ENCODE measurements at places on chromosomes 7 and 10. TPM values are rescaled to one million over a fixed set of nuclear protein-coding genes. Genes with fewer than 3 reads are reported as not detected.

ACSM6 gene
- total RNA-seq: 0.49 TPM

PAX4 gene
- not detected for total RNA-seq

CDHR3 gene
- total RNA-seq: 8.2 TPM

FRMPD2 gene
- total RNA-seq: 0.13 TPM

DDC gene
- not detected for total RNA-seq

OGDH gene
- 91.3 TPM for total RNA-seq

CALHM1 gene
- not detected for total RNA-seq

AZGP1 gene
- total RNA-seq: 120 TPM

GIMAP7 gene
- total RNA-seq: 31.6 TPM

LDB1 gene
- 64.3 TPM for total RNA-seq

DNA sequence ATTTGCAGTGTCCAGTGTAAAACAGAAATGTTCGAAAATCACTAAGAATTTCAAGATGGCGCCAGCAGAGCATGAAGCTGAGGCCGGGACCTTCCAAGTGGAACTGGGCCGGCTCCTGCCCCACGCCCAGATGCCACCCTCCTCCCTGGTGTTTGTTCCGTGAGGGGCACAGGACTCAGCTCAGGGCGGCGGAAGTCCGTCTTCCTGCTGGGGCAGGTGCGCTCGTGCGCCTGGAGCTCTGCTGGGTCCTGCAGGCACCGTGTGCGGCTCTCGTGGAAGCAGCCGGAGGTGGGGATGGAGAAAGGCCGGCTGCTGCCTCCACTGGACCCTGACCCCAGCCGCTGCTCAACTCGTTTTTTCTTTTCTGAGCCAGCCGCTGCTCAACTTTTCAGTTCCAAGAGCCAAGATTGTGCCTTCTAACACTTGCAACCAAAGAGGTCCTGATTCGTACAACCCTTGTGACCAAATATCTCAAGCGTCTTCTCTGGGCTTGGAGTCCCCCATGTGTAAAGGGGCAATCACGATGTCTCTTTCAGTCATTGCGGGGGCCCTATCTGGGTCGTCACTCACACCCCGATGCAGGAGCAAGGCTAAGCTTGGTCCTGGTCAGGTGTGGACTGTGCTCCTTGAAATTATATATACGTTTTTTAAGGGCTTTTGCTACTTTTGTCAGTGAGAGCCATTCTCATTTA is 334.4 kb downstream of the ADARB2 start:
- no peak for DNase-seq

DNA sequence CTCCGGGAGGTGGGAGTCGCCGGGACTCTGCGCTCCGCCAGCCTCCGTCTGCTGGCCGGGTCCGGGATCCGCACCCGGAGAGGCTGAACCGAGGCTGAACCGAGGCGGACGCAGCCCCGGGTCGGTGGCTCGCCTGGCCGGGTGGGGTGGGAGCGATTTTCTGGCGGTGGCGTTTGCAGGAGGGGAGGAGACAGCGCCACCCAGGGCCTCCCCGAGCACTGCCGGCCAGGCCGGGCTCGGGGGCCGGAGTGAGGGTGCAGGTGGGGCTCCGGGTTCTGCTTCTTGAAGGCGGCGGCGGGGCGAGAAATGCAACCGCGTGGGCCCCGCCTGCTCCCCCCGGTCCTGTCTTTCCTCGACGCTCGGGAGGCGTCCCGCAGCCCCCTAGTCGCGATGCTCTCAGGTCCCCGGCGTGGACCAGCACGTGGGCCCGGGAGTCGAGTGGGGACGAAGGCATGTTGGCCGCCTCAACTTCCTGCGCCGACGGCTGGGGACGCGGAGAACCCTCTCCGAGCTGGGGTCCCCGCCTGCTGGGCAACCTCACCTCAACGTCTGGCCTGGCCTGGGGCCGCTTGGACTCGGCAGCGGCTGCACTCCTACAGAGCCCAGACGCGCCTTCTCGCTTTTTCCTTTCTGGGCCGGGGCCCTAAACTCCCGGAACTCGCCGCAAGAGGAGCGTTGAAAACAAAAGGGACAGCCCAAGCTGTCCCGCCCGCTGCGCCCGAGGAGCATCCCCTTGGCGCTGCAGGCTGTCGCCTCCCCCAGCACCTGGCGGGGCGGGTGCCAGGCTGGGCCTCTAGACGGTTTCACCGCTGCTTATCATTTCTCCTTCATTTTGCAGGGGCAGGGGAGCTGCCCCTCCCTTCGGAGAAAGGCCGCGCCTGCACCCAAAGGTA is 25.2 kb upstream of the VAX1 start:
- DNase-seq: no peak

DNA sequence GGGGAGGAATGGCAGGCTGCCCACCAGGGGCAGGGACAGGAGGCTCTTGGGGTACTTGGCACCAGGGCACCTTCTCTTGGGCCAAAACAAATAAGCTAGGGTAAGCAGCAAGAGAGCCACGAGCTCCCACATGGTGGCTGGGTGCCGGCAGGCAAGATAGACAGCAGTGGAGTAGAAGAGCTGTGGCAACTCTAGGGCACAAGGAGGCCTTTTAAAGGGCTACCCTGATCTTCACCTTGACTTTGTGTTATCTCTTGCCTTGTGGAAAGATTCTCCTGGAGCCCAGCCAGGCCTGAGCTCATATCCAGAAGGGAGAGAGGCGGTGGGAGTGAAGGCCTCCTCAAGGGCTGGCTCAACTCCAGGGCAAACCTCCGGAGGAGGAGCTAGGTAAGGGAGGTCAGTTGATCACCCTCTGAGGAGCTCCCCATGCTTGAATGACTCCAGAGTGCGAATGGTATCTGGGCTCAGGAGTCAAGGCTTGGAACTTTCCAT is at the start of gene CYP17A1:
Gene CYP17A1 (minus strand): TSS at position 184 of the 492 bp plus-strand sequence. CDS start 52 bp downstream, at position 132.
- no peak for DNase-seq

DNA sequence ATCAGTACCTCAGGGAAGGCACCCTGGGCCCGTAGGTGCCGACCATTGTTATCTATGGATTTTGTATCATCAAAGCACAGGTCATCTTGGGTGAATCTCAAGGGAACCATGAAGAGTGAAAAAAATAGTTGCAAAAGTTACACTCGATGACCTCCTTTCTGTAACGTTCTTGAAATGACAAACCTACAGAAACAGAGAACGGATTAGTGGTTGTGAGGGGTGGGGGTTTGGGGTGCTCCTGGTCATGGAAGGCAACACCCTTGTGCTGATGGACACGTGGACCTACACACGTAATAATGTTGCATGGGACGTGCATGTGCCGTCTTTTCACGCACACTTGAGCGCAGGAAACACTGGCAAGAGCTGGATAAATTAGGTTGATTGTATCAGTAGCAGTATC is 655.9 kb downstream of the SDK1 start:
- no peak for DNase-seq

DNA sequence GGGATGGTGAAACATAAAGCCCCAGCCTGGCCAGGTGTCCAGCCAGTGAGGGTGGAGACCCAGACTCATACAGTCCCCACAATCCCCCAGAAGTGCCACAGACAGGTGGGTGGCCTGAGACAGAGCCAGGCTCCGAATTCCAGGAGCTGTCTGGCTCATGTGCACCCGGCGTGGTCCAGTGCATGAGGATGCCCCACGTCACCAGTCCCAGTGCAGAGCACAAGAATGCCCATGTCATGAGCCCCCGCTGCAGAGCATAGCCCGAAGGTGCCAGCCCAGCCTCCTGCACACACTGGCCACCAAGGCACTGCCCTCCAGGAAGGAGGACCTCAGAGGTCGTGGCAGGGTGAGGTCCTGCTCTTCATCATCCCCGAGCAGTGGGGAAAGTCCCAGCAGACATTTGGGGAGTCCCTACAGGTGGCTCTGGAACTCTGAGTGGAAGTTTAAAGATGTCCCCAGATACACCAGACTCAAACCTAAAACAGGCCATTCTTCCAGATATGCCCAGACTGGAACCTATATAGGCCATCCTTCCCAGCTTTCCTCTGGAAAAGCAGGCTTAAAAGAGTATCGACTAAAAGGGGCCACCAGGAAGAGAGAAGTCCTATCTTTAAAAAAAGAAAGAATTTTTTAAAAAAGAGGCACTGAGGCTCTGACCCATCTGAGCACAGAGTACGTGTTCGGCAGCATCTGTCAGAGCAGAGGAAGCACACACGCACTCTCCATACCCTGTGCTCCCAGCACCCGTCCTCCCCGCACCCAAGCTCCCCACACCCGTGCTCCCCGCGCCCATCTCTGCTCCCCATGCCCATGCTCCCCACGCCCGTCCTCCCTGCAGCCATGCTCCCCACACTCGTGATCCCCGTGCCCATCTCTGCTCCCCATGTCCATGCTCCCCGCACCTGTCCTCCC is 11.5 kb downstream of the DIP2C start:
- DNase-seq: no peak

- DNase-seq: peak; percentile 54
Measured at GRCh38 chr7:128934361-128935341, 3.1 kb upstream of the IRF5 start.

- no peak for DNase-seq
Measured at GRCh38 chr10:72146071-72146470, 57.7 kb upstream of the SPOCK2 start.

- no peak for DNase-seq
Measured at GRCh38 chr10:104680467-104681401, 39.6 kb downstream of the SORCS3 start.

DNA sequence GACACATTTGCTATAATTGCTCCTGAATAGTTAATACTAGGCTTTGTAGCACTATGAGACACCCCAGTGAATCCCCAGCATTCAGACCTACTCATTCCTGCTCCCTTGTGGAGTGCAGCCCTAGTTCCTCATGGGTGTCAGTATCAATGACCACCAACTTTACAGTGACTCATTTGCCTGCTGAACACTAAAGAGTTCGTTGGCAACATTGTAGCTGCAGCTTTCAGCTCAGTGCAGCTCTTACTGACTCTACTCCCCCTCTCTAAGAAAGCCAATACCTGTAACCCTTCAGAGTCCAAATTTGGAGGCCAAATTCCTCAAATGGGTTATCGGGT is 127.1 kb upstream of the MTPN start:
- no peak for DNase-seq

- DNase-seq: no peak
Measured at GRCh38 chr7:157065046-157065445, 54.6 kb upstream of the MNX1 start.

GRCh38 chr7:30139836-30140384 is 5.1 kb downstream of the MTURN start:
- DNase-seq: no peak

DNA sequence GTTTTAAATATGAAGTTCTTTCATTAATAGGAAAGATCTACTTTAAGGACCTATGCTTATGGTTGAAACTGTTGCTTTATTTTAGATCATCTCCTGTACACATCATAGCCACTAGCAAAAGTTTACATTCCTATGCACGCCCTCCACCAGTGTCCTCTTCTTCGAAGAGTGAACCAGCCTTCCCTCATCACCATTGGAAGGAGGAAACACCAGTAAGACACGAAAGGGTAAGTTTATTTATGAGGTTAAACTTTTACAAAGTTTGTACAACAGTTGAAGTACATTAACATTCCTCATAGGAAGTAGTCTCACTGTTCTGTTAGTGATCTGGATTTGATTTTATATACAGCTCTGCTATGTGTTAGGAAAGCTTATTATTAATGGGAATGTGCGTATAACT is 16.9 kb downstream of the HBP1 start:
- DNase-seq: no peak

DNA sequence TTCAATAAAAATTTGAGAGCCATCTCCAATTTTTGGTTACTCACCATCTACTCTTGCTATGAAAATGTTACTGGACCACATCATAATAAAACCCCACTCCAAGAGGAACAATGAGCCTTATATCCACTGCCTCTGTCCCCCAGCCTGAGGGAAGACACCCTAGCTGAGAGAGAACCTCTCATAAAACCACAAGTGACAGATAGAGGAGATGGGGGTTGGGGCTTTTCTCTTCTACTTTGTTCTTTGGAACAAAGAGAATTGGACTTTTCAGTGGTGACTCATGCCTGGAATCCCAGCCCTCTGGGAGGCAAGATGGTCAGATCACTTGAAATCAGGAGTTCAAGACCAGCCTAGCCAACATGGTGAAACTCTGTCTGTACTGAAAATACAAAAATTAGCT is 27.6 kb upstream of the TAS2R16 start:
- no peak for DNase-seq

DNA sequence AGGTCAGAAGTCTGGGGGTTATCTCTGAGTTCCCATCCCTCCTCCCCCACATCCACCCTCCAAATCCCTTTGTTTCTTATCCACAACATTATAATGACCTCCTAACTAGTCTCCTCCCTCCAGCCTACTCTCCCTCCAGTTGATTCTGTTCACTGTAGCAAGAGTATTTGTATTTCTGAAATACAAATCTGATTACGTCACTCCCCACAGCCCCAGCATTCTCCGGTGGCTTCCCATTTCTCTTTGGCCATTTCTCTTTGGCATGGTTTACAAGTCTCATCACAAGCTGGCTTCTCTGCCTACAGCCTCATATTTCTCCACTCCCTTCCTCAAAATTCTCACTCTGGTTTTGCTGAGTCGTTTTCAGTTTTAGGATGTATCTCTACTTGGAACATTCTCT is 24.6 kb upstream of the MRPS33 start:
- DNase-seq: no peak

GRCh38 chr7:132423594-132424200 is 152.6 kb downstream of the PLXNA4 start:
- DNase-seq: no peak

- no peak for DNase-seq
Measured at GRCh38 chr7:40569326-40569725, 434.5 kb downstream of the SUGCT start.

- no peak for DNase-seq
Measured at GRCh38 chr7:147249956-147250355, 1133.4 kb downstream of the CNTNAP2 start.

DNA sequence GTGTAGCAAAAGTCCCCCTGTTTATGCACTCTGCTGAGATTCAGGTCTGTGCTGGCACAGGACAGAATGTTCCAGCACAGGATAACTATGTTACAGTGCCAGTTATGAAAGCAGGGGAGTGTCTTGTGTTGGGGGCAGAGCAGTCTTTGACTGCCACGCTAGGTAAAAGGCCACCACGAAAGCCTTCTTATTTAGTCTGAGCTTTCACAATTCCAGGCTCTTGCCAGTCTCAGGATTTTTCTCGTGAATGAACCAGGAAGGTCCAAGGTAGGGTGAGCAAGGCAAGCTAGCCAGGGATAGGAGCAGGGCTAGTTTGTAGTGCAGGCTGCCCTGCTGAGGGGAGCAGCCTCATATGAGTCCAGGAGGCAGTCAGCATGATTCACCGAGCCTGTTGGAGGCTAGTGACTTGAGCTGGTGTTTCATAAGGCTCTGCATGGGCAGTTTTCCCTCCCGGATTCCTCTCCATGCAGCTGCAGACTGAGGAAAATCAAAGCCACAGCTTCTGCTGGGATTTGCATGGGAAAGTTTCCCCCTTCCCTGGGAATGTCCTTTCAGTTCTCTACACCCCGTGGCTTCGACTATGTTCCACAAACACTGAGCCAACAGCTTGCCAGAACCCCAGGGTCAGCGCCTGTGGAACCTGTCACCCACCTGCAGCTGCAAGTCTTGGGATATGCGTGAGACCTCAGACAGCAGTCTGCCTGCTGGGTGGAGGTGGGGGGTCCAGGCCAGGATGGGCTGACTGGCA is 112.3 kb downstream of the JCAD start:
- no peak for DNase-seq

GRCh38 chr10:124547647-124548168 is 86.1 kb downstream of the LHPP start:
- no peak for DNase-seq

GRCh38 chr7:41536122-41536872 is 166.6 kb downstream of the INHBA start:
- no peak for DNase-seq

GRCh38 chr7:105199386-105199785 is 185.4 kb downstream of the KMT2E start:
- DNase-seq: no peak

GRCh38 chr10:102777711-102778453 is 34.1 kb downstream of the WBP1L start:
- no peak for DNase-seq

GRCh38 chr7:41885078-41885477 is 182.2 kb upstream of the INHBA start:
- DNase-seq: no peak

GRCh38 chr10:71965623-71966022 is 1.4 kb downstream of the CHST3 start:
- DNase-seq: peak; percentile 61
